CD4-positive, alpha-beta T cell treated with Interleukin-12 subunit alpha and Interleukin-12 subunit beta, for 1 hour (primary cell): ENCODE measurements at places on chromosomes 3 and 15.

DNA sequence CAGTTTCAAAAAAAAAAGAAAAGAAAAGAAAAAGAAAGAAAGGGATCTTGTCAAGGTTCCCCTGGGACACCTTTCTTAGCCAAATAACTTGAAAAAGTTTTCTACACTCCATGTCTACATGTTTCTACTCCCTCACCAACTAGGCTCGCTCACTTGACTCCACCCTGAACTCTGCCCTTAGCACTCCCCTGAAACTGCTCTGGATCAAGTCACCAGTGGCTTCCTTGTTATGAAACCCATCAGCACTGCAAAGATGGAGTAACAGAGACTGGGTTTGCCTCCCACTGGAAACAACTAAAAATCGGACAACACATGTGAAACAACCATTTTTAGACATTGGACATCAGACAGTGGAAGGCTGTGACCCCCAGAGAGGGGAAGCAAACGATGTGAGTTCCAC lies 36.8 kb downstream of the TMEM40 start:
- DNase-seq: no peak

DNA sequence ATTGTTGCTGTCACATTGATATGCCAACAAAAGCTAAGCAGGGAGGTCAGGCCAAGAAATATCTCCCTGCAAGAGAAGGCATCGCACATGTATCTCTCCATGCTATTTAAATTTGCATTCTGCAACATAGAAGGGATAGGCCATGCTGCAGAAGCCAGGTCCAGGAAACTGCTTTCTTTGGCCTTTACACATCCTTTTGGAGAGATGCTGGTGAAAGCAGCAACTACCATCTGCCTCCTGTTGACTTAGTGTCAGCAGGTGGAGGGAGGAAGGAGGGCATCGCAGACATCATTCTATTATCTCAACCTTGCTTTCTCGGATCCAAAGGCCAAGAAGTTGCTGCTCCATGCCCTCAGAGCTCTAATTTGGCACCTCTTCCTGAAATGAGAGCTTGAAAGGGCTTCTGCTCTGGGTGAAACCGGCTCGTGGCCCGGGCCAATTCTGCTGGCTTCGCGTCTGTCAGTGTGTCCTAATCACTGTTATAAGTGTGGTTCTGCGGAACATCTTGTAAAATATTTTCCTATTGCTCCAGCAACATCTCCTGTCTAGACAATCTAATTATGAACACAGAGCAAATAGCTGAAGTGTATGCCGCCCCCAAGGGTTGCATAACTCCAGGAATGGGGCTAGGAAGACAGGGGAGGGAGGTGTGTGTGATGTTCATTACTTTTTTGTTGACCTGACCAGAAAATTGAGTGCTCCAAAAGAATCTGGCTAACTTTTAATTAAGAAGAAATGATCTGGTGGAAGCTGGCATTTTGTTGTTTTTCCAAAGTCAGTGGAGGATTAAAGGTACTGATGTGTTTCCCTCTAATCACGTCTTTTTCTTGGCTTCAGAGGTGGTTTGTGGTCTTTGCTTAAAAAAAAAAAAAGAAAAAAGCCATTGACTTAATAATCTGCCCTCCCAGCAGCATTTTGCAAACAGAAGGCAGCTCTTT lies 89.1 kb downstream of the TPRG1 start:
- no peak for DNase-seq

GRCh38 chr3:177820683-177821316 lies 623.5 kb upstream of the TBL1XR1 start:
- DNase-seq: no peak

DNA sequence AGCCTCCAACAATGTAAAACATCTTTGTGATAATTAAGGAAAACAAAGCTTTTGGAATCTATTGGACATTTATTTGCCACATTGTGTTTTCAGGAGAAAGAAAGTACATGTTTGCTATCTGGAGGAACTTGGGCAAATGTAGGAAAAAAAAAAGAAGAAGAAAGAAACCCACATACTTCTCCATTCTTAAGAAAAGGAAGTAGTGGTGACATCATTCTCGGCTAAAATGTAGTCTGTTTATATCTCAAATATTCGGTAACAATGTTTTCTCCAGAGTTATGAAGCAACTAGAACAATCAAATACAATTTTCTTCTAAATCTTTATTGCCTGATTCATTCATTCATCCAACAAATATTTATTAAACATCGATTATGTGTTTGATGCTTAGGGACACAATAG lies 2.3 kb upstream of the TGFBR2 start:
- DNase-seq: no peak

DNA sequence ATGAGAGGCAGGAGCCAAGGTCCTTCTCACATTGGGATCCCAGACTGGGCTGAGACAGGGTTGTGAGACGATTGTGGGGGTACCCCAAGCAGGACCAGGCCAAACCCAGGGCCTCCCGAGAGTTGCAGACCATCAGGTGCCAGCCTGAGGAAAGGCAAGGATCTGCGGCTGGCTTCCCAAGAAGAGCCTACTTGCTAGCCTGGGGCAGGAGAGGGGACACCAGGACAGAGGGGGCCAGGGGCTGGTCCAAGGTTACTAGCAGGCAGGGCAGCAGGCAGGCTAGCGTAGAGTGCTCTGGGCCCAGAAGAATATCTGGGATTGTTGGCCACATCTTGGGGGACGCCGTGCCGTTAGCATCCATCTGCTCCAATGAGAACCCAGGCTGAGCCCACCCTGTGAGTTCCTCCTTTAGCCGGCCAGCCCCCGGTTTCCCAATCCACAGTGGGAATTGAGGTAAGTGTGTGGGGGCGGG lies 546 bp downstream of the CISH start:
- no peak for DNase-seq
